ENCODE measurements at places on chromosomes 13 and 19.
A peak's percentile ranks its signal among the peaks of the same experiment; 100 is the strongest.

DNA sequence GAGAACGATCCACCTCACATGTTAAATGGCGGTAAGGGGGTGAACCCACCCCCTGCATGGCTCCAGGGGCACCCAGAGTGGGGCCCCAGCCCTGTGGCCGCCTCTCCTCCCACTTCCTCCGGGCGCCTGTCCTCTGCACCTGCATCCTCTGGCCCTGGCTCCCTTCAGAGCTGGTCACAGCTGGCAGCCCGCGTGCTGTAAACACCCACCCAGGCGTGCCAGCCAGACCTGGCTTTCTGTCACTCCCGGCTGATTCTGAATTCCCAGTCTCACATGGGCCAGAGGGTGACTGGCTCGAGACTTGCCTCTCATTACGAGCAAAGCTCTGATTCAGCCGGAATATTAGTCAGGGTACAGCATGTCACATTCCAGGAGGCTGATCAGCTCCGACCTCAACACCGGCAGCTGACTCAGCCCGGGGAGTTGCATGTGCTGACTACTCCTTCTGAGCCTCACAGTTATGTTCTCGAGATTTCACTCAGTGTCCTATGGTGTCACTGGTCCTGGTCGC lies 75.1 kb downstream of the GNG7 start:
- peak; percentile 39 for DNase-seq

DNA sequence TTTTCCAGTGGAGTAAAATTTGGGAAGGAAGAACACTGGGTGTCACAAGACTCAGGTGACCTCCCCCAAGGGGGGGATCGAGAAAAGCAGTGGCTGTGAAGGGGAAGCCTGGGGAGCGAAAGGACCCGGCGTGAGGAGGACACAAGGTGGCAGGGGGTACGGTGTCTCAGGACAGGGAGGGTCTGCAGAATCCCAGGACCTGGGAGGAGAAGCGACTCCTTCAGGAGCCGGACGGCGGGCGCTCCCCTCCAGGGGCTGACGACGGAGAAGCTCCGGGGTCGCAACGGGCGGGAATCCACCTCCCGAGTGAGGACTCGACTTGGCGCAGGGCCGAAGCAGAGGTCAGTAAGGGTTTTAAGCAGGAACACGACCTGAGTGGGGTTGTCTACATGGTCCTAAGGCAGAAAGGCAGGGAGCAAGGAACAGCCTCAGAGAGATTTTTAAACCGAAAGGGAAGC lies 529 bp downstream of the ZNF836 start:
- no peak for DNase-seq

GRCh38 chr13:32978278-32978677 lies 37.9 kb upstream of the KL start:
- no peak for DNase-seq

DNA sequence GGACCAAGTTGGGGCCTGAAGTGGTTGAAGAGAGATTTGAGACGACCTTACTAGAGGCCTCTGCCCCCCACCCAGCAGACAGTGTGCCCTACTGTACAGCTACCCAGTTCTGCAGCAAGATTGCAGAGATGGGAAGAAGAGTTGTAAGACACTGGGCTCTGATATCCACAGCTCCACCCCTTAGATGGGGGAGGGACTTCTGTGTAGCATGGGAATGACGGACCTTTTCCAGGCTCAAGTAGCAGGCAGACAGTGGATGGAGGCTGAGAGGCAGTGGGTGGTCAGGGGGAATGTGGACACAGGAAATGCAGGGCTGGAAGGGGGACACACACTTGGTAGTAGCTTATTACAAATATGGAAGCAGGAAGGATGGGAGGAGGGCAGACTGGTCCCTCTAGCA lies 13.0 kb downstream of the LRFN3 start:
- no peak for DNase-seq

- DNase-seq, result no peak
These were observed 25.6 kb downstream of the BRCA2 start for GRCh38 chr13:32340914-32341313.

GRCh38 chr19:46303691-46304397 lies 7.0 kb downstream of the HIF3A start:
- DNase-seq, result no peak

DNA sequence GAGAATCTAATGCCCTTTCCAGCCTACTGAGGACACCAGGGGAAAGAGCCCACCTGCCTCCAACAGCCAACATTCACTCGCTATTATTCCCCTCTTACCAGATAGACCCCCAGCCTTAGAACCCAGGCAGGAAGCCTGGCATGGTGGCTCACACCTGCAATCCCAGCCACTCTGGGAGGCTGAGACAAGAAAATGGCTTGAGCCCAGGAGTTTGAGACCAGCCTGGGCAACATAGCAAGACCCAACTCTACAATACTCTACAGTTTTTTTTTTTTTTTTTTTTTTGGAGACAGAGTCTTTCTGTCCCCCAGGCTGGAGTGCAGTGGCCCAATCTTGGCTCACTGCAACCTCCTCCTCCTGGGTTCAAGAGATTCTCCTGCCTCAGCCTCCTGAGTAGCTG lies 3.5 kb upstream of the LMNB2 start:
- DNase-seq, result no peak

GRCh38 chr13:23506807-23507291 lies 63.4 kb upstream of the TNFRSF19 start:
- no peak for DNase-seq

- DNase-seq, result peak; percentile 71
These were observed 755 bp downstream of the UPF3A start for GRCh38 chr13:114282041-114282670.

DNA sequence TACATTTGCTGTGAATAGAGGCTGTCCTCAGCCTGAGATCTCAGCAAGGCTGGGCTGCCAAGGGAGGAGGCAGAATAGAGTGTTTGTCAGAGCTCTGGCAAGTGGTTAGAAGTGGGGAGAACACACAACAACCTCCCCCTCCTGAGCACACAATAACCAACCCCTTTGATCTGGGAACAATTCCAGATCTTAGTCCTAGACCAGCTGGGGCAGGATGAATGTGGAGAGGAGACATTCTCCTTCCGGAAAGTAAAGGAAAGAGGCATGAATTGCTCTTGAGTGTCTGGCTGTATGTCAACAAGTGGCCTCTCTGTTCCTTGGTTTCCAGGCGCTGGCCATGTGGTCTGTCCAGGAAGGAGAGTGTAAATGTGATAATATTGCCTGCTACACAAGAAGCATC lies 114.9 kb upstream of the TMTC4 start:
- DNase-seq, result no peak

GRCh38 chr13:91417660-91418325 lies 19.4 kb downstream of the GPC5 start:
- no peak for DNase-seq
